ENCODE measurements at places on chromosomes 5 and 9.

DNA sequence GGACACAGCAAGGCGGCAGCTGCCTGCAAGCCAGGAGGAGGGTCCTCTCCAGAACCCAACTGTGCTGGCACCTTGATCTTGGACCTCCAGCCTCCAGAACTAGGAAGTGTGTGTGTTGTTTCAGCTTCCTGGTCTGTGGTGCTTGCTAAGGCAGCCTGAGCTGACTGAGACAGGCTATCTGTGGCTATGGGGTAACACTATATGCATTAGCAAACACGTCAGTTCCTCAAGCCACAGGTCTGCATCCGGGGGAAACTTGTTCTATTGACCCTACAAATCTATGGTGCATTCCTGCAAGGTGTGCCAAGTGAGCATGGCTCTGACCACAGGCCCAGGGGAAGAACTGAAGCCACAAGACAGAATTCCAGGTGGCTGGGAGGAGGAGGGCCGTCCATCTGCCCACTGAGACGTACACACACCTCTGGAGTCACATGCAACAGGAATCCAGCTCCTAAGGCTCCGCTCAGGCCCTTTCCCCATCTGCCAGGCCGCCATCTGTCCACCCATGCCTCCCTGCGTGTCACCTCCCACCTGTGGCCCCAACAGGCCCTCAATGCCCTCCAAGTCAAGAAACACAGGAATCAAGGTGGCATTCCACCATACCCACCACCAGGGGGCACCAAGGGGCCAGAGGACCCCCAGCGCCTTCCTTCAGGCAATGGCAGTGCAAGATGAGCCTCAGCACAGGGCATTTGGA is 174.9 kb downstream of the ROR2 start:
- DNase-seq = peak; percentile 58

DNA sequence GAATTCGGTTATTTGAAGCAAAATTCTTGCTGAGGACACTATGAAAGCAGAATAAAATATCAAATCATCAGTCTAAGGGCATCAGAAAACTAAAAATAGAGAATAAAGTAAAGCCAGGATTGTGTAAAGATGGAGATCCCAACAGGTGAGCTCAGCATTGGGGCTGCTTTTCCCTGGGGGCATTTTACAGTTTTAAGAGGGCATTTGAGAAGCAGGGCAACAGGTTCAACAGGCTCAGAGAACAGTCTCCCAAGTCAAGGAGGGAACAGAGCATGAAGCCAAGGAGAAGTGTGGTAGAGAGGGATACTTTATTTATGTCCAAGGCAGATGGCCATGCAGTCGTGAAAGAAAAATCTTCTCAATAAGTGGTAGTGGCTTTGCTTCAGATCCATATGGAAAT is 145.4 kb downstream of the SYK start:
- no peak for DNase-seq

DNA sequence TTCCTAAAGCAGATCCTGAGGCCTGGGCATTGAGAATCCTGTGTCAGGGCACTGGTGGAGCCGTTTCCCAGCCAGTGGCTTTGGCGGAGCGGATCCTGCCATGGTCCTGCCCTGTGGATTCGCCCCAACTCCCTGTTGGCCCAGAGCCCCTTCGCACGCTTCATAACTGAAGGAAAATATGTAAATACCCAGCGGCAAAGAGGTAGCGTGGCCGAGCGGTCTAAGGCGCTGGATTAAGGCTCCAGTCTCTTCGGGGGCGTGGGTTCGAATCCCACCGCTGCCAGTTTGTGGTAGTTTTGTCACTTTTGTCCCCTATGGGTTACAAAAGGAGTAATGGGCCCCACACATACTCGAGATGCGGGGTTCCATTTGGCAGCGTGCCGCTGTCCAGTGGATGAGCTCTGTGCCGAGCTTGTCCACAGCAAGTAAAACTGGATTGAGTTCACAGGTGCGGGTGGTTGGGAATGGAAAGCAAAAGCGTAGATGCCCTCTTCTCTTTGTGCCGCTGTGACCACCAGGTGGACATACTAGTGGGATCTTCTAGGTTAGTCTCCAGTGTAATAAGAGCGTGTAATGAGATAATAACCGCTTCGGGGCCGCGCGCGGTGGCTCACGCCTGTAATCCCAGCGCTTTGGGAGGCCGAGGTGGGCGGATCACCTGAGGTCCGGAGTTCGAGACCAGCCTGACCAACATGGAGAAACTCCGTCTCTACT is 17.3 kb downstream of the TRIM7 start:
- peak; percentile 80 for DNase-seq

- DNase-seq = no peak
Measured at GRCh38 chr9:13621872-13622564, 342.5 kb upstream of the MPDZ start.

DNA sequence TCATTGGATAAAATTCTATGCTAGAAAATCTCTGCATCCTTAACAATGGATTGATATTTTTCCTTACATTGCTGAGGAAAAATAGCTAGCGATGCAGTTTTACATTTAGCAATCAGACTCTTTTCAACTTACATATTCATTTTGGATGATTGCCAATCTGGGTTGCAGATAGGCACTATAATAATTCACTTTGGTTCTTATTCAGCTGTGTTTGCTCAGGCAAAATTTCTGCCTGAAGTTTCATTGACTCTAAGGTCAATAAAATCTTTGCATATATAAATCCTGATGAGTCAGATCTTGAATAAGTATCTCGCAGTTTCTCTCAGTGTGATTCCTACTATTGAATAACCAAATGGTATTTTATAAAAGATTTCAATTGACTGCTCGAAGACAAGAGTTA is 1105.8 kb downstream of the CDH18 start:
- no peak for DNase-seq

GRCh38 chr9:115640887-115641286 is 512.7 kb upstream of the PAPPA start:
- peak; percentile 87 for DNase-seq

DNA sequence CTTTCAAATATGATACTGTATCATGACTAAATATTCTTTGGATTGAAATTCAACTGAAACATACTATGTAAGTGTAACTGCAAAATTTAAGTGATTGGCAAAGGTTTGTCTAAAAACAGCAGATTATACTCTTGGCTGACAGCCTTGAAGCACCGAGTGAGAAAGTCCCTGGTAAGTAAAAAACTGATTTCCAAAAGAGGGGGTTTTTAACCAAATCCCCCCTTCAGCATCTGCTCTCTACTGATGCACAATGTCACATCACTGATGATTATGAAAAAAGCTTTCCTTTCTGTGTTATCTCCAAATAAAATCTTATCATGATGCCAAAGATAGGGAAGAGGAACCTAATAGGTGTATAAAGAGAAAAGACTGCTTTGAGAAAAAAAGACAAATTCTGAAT is 141.0 kb downstream of the MEF2C start:
- no peak for DNase-seq

DNA sequence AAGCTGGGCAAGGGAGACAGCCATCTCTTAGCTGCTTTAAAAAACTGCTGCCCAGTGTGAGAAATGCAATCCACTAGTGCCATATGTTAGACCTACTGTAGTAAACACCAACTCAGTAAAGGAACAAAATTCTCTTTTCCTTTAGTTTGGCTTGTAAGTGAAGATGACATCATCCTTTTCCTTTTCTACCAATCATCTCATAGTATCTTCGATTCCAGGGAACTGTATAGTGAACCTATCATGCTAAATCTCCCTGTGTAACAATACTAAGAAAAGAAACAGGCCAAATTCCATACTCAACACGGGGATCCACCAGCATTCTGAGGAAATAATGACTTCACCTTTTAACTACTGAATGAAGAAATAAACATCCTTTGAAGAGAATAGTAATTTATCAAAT is 100.1 kb downstream of the RAPGEF6 start:
- DNase-seq = peak; percentile 26
